ENCODE measurements at places on chromosomes 3 and 15.

GRCh38 chr3:195849322-195850074 lies 37.8 kb upstream of the MUC4 start:
- DNase-seq: no peak

DNA sequence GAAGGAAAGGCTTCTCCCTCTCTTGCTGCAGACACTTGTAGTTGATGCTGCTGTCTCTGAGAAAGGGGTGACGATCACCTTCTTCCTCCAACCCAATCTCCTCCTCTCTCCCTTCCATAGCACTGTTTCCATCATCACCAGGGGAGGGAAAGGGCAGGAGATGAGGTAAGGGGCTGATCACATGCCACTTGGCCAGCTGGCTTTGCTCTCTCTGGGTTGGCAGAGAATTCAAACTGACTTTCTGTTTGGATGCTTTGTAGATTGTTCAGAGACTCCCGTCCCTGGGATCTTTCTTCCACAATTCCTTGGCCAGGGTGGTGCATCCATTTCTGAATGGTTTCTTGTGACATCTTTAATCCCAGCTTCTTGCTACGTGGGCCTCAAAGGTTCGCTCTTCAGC lies 43.2 kb upstream of the ZNF148 start:
- no peak for DNase-seq

DNA sequence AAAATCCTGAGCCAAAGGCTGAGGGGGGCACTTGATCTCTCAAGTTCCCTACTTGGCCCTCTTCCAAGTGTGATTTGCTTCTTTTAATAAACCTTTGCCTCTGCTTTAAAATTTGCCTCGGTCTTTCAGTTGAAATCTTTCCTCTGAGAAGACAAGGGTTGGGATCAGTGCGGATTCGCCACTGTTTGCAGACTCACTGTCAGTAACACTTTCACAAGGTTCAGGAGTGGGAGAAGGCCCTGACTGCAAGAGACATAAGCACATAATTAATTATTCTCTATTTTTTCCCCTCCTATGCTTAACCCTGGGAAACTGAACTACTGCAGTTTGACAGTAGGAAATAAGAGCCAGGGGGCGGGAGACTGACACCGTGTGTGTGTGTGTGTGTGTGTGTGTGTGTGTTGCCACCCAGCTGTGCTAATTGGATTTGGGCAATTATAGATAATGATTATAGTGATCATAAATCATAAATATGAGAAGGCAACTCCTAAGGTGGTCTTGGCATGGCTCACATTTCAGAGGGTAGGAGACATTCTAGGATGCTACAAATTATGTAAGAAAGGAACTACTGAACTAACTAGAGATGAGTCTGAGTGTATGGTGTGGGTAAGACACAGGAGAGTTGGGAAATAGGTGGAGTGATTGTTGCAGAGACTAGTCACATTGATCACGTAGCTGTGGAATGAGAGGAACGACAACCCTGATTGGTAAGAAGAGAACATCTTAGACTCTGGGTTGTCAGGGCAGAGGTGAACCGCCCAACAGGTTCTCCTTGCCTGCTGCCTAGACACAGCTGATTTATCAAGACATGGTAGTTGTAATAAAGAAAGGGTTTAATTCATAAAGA lies 5.5 kb upstream of the ZNF662 start:
- peak; percentile 7 for DNase-seq

DNA sequence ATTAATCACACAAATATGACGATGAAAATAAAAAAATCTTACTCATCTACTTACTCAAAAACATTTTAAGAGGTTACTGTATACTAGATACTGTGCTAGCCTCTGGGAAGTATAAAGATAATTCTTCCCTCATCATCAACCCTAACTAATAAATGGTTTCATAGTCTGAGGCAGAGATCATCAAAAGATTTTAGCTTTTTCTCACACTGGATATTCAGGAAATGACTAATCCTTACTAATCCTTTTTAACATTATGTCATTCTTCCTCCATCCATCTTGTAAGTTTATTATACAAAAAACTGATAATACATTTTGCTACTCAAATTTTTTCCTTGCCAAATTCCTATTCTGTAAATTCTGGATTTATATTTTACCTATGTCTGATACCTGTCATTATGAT lies 29.7 kb downstream of the ACAD11 start:
- no peak for DNase-seq

- no peak for DNase-seq
Observed at GRCh38 chr3:54731732-54732445, 196.0 kb downstream of the LRTM1 start.

GRCh38 chr3:182710557-182711157 lies 82.6 kb upstream of the ATP11B start:
- peak; percentile 54 for DNase-seq

DNA sequence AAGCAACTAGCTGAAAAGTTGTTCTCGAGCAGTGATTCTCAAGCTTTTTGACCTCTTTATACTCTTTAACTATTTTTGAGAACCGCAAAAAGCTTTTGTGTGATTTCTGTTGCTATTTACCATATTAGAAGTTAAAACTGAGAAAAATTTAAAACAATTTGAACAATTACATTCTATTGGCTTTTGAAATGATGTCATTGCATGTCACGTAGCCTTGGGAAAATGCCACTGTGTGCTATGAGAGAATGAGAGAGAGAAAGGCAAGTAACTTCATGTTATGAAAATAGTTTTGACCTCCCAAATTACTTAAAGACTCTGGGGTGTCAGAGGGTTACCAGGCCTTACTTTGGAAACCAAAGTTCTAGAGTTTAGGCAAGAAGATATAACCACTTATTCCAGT lies 8.0 kb downstream of the USP13 start:
- DNase-seq: no peak

DNA sequence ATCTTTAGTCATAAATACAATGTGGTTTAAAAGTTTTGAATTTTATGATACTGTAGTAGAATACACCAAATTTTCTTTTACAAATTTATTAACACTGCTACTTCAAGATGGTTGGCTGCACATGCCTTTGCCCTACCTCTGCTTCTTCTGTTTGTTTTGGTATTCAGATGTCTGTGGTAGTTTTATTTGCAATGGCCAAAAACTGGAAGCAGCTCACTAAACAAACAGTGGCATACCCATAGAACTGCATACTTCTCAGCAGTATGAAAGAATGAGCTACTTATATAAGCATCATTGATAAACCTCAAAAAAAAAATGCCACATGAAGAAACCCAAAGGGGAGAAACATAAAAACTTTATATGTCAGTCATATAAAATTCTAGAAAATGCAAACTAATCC lies 19.5 kb downstream of the ARIH2 start:
- DNase-seq: no peak

- DNase-seq: peak; percentile 70
Observed at GRCh38 chr3:126472277-126473006, 3.2 kb downstream of the ZXDC start.

DNA sequence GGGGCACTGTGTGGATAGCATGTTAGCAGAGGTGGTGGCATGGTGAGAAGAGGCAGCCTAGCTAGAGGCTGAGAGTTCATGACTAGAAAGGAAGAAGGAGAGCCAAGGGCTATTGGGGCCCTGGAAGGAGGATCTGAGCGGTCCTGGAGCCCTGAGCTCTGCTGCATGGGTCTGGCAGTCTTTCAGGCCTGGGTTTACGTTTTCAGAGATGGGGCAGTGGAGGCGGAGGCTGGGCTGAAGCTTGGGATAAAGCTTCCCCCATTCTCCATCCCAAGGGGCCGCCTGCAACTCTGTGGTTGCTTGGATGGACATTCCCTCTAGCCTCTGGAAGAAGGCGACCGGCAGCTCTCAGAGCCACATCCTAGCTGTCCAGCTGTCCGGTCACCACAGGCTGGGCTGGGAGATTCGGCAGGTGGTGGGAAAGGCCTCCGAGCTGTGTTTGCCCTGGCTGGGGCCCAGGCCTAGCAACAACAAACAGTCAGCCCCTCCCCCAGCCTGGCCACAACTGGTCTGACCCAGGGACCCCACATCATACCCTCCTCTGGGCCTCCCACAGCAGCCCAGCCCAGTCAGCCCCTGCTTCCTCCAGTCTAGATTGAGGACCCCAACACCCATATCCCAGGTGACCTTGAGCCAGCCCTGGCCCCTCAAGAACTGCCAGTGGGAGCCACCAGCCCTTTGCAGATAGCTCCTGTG lies 1.8 kb upstream of the SLC38A3 start:
- DNase-seq: no peak

- no peak for DNase-seq
Observed at GRCh38 chr3:79766496-79767193, 1.2 kb downstream of the ROBO1 start.

DNA sequence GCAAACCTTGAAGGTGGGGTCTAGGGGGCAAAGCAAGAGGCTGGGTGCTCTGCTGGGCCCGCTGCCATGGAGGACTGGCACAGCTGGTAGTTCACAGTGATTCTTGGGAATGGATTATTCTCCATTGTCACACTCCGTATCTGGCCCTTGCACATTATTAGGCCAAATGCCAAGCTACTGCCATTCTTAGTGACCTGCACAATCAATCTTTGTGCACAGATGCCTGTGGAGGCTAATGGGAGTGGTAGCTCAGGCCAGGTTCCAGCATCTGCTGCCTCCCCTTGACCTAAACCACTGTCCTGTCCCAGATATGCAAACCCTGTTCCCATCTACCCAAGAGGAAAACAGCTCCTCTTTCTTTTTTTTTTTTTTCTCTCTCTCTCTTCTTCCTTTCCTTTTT lies 67.5 kb downstream of the TIPARP start:
- no peak for DNase-seq

DNA sequence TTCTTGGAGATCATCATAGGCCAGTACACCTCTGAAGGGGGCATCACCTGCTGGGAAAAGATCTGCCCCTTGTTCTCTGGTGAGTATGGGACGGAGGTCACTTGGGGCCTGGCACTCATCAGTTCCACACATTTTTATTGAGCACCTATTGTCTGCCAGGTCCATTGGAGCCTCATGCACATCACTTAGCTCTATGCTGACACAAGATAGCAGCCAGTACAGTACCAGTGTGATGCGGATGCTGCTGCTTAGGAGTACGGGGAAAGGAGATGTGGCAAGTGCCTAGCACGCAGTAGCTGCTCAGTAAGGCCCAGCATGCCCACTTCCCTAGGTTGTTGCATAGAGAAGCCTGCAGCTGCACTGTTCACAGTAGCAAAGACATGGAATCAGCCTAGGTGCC lies 43.4 kb downstream of the SLC6A6 start:
- DNase-seq: no peak

GRCh38 chr15:60392986-60393790 lies 4.6 kb downstream of the ANXA2 start:
- DNase-seq: no peak

DNA sequence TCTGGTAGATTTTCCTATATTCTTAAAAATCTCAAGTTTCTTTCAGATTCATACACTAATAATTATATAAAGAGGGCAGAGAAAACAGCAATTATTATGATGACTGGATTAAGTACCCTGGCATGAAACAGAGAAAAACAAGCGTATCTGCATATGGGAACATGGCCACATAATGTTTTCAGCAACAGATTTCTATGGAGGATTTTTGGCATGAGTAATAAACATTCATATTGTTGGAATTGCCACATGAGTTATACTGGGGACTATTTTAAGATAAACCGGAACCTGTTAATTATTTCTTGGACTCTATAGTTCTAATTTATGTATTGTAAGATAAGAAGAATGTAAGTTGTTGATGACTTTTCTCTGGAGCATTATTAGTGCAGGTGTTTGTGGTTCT lies 112.7 kb downstream of the OXSM start:
- DNase-seq: no peak

- DNase-seq: no peak
Observed at GRCh38 chr15:32739522-32740063, 21.8 kb downstream of the GREM1 start.

DNA sequence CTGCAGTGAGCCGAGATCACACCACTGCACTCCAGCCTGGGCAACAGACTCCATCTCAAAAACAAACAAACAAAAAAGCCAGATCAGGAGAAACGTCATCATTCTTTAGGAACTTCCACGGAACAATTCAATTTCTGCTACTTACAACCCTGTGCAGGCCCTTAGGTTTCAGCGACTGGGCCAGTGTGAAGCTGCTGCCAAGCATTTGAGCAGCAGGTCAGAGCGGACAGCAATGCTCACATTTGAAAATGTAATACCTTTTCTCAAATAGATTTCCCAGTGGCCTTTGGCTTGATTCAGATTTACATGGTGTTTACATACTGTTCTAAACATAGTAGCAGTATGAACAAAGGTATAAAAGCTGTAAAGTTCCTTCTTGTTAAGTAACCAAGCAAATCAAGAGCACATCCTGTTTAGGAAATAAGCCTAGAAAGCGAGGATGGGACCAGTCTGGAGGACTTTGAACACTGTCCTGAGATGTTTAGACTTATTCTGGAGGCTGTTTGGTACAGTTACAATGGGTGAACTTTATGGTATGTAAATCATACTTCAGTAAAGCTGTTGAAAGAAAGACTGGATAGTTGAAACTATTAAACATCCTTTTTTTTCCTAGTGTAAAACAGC lies 141.2 kb downstream of the HCN4 start:
- no peak for DNase-seq

- no peak for DNase-seq
Observed at GRCh38 chr3:49172551-49173041, 1.2 kb downstream of the KLHDC8B start.

GRCh38 chr15:33664947-33665346 lies 303.4 kb upstream of the CHRM5 start:
- DNase-seq: no peak

GRCh38 chr15:94951538-94951937 lies 720.2 kb downstream of the MCTP2 start:
- no peak for DNase-seq

- no peak for DNase-seq
Observed at GRCh38 chr15:63341898-63342297, 39.7 kb downstream of the CA12 start.

- DNase-seq: no peak
Observed at GRCh38 chr15:54017959-54018358, 39.7 kb downstream of the UNC13C start.

- DNase-seq: no peak
Observed at GRCh38 chr3:141421186-141421585, 52.9 kb downstream of the ZBTB38 start.

- peak; percentile 96 for DNase-seq
Observed at GRCh38 chr3:184250167-184250828, 826 bp downstream of the EEF1AKMT4 start.

GRCh38 chr3:25585361-25586166 lies 79.1 kb downstream of the TOP2B start:
- no peak for DNase-seq

DNA sequence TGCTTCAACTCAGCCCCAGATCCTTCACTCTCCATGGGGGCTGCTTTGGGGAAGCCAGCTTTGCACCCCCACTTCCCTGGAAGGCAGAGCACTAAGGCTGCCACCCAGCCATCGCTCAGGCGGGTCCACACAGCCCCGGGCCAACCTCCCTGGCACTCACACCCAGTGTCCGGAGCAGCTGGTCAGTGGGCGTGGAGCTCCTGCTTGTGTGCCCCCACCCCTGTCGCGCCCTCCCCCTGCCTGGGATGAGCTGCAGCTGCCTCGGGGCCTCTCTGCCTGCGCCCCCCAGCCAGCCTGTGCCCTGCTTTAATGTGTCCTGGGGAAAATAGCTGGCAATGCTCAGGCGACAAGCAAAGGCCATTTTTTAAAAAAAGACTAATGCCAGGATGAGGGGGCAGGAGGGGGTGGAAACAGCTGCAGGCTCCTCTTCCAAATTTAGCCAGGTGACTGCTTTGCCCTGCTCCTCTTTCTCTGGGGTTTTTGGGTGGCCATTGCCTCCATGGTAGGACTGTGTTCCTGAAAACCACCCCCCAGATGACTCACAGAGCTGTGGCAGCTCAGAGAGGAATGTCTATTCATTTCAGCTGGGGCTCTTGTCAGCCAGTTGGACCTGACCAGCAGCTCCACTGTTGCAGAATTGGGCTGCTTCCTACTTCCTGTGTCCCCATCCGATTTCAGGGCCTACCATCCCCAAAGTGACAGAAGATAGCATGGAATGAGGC lies 65.0 kb downstream of the CEMIP start:
- no peak for DNase-seq

- DNase-seq: no peak
Observed at GRCh38 chr15:34119291-34119690, 17.4 kb downstream of the PGBD4 start.

All from NCI-H1105 (cell line).